AG04450 (cell line): ENCODE measurements at places on chromosomes 1 and 21.

DNA sequence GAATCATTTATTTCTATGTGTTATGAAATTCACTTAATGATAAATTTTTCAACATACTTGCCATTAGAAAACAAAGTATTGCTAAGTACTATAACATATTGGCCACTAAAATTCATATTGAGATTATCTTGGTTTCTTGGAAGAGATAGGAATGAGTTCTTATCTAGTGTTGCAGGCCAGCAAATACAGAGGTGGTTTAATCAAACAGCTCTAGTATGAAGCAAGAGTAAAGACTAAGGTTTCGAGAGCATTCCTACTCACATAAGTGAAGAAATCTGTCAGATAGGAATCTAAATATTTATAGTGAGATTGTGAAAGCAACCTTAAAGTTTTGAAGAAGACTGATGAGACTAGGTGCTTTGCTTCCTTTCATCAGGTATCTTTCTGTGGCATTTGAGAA is 37.9 kb upstream of the FOXE3 start:
- DNase-seq, result no peak

GRCh38 chr1:224759135-224759534 is 143.0 kb downstream of the CNIH3 start:
- DNase-seq, result no peak

GRCh38 chr1:36156329-36157114 is 562 bp downstream of the MAP7D1 start:
- DNase-seq, result no peak

DNA sequence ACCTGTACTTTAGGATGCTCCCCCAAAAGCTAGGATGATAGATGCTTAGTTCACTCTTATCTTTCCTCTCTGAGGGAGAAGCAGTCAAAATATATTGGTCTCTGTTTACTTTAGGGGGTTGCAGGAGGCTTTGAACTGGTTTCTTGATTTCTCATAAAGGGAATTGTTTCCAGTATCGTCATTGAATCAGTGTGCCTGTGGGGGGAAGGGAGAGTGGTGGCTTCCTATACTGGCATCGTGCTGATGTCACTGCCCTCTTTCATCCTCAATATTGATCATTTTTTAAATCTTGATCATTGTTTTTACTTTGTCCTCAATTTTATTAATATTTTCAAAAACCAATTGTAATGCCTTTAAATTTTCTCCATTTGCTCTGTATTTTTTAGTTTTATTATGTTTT is 40.2 kb upstream of the CFHR3 start:
- no peak for DNase-seq

DNA sequence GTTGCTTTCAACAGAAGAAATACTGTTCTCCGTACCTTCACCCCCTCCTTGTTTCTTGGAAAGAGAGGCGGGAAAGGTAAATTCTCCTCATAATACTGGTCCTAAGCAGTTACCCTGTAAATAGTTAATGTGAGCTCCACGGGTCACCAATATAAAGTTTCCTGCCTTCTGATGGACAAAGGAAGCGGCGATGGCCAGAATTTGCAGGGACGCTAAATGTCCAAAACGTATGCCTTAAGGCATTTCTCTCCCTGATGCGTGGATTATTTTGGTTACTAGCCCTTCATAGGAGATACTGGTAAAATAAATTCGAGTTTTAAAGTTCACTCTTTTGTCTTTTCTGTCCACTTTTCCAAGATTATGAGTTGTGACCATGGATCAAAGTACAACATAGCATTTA is 898 bp upstream of the PTGS2 start:
- DNase-seq, result no peak

- no peak for DNase-seq
These were observed 31.9 kb upstream of the PKP1 start for GRCh38 chr1:201251411-201251810.

- DNase-seq, result no peak
These were observed 4.2 kb downstream of the ADAMTS5 start for GRCh38 chr21:26962621-26963181.

GRCh38 chr1:229209816-229210215 is 61.1 kb upstream of the RAB4A start:
- DNase-seq, result peak; percentile 78

- no peak for DNase-seq
These were observed 146.9 kb downstream of the RWDD3 start for GRCh38 chr1:95380909-95381308.

- DNase-seq, result no peak
These were observed 149.6 kb downstream of the CACNA1E start for GRCh38 chr1:181632960-181633359.

DNA sequence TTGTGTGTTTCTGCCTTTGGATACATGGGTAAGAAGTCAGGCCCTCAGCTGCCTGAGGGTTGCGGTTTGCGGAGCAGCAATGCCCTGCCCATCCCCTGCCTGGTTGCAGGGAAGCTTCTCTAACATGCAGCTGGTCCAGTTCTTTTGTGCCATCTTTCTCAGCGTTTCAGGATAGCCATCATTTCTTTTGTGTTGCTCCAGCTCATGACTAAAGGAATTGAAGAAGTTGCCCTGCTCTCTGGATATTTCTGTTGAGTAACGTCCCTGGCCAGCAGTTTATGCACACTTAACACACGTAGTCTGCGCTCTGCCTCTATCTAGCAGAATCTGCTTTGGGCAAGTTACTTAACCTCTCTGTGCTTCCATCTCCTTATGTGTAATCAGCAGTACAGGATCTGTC is 62.1 kb downstream of the DOP1B start:
- DNase-seq, result no peak

GRCh38 chr1:65940126-65940525 is 147.4 kb downstream of the PDE4B start:
- DNase-seq, result no peak

DNA sequence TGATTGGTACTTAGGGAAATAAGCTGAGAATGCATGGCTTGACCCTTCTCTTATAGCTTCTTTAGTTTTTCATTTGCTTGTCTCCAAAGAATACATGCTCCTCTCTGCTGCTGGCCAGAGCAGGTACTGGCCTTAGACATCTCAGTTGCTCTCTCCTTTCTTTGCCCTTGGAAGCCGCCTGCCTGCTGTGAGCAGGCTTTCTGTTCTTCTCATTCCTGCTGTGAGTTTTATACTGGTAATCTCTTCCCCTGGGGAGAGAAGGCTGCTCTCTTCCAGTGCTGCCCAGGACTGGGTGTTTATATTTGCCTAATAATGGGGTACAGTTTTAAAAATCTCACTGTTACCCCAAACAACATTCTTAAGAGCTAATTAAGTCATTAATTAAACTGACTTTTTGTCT is 323.5 kb upstream of the LRRC7 start:
- no peak for DNase-seq

- no peak for DNase-seq
These were observed 15.0 kb downstream of the ZNF124 start for GRCh38 chr1:247156787-247157232.

- DNase-seq, result no peak
These were observed 11.0 kb upstream of the PAQR6 start for GRCh38 chr1:156258859-156259258.

DNA sequence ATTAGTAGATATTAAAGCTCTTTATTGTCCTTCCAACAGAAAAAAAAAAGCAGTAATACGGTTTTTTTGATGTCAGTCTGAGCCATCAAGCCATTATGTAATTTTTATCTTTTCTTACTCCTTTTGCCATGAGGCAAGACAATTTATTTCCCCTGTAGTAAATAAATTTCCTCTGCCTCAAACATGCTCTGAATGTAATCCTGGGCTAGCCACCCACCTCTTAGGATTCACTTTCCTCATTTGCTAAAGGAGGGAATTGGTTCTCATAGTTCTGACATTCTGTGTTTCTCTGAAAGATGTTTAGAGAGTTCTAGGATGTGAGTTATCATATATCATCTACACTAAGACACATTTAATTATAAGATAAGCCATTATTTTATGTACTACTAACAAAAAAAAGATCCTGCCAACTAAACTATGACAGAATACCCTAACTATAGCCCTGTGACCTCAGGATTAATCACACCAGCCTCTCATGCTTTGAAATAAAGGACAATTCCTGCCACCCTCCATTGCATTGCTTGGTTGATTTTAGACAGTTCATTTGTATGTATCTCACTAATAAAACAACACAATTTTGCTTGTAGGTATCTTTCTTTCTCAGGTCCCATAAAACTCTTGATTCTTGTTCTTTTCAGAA is 34.0 kb upstream of the RAP1A start:
- no peak for DNase-seq

- no peak for DNase-seq
These were observed 118.1 kb downstream of the NGF start for GRCh38 chr1:115219927-115220326.

GRCh38 chr1:17857996-17858395 is 102.9 kb downstream of the ACTL8 start:
- DNase-seq, result no peak

GRCh38 chr1:32623775-32624174 is 26.6 kb downstream of the ZBTB8OS start:
- no peak for DNase-seq

DNA sequence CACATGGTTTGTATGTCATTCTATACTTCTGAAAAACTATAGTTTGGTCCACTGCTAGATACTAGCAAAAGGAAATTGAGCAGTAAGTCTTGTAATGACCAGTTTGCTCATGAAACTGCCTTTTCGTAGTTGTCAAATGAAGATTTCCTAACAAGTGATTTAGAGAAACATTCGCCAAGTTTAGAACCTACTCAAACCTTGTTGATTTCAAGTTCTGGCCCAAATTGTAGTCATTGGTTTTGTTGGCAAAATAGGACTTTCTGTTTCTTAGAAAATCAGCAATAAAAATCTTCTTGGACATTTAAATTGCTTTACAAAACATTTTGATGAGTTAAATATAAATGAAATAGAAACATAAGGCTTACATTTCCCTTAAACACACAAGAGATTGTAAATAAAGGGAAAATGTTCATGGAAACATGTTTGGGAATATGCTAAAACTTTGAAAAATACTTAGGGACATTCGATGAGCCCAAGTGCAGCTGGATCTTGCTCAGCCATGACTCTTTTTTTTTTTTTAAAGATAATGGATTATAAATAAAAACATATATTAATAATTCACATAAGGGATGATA is 178.5 kb upstream of the LYPLAL1 start:
- no peak for DNase-seq

DNA sequence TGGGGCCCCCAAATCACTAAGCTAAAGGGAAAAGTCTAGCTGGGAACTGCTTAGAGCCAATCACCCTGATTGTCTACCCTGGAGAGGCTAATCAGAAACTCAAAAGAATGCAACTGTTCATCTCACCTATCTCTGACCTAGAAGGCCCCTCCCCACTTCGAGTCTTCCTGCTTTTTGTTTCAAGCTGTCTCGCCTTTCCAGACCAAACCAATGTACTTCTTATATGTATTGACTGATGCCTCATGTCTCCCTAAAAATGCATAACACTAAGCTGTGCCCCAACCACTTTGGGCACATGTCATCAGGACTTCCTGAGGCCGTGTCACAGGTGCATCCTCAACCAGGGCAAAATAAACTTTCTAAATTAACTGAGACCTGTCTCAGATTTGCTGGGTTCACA is 209.5 kb downstream of the APP start:
- no peak for DNase-seq

DNA sequence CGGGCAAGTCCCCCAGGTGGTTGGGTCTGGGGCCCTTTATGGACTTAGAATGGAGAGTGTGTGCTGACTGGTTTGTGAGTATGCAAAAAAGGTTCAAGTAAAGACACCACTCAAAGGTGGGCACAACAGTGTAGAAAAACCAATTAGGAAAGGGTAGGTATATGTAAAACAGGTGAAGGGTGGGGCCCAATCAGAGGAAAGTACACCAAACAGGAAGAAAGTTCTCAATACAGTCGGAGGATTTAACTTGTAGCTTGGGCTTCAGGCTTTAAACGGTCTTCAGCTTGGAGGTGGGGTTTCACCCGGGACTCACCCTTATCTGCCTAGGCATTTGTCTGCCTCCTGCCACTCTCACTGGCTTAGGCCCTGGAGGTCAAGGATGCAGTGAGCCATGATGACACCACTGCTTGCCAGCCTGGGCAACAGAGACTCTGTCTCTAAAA is 6.8 kb upstream of the PUM1 start:
- DNase-seq, result no peak

DNA sequence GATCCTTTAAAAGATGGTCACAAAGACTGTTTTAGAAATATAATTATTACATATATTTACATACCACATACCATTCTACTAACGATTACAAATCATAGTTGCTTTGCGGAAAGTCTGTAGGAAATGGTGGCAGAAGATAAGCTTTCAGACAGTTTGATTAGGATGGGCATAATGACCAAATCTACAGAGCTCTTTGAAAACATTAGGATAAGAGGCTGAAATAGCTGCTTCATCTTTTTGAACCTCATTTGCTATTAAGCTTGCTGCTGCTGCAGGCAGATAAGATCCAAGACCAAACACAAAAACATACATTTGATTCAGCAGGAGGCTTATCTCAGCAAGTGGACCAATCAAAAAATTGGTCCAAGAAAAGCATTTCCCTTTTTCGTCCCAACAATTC is 47.1 kb downstream of the DDAH1 start:
- DNase-seq, result no peak

- no peak for DNase-seq
These were observed 2.0 kb downstream of the RPL11 start for GRCh38 chr1:23693599-23693998.

DNA sequence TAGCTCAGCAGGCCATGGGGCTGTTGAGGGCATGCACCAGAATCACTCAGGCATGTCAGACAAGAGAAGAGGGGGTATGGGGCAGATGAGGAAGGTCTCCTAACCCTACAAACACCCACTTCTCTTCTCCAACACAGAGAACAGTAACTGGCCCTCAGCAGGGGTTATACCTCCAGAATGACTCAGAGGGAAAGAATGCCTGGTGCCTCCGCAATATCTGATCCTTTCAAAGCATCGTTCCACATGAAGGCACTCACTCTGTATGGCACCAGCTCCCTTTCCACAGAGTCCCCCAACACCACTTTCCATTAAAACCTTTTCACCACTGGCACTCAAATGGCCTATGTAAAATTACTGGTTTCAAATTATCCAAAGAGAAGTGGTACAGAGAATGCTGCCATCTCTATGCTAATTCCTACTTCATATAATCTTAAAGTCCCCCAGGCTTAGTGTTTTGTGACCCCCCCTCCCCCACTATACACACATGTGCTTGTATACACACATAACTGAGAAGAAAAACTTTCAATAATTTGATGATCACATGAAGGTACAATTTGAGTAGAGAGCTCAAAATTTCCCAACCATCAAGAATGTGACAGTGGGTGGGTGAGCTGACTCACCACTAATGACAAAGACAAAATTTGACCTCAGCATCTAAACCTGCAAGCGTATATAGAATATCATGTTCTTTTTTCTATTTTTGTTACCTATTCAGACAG is 91.5 kb downstream of the SIPA1L2 start:
- no peak for DNase-seq

- DNase-seq, result no peak
These were observed 10.9 kb upstream of the EDN2 start for GRCh38 chr1:41495210-41495948.

GRCh38 chr1:79052829-79053449 is 46.4 kb upstream of the ADGRL4 start:
- no peak for DNase-seq

GRCh38 chr1:15700508-15700907 is 16.4 kb downstream of the PLEKHM2 start:
- no peak for DNase-seq

- peak; percentile 63 for DNase-seq
These were observed 22.9 kb downstream of the KCNA10 start for GRCh38 chr1:110495926-110496600.

GRCh38 chr1:32706491-32706890 is 3.9 kb upstream of the SYNC start:
- no peak for DNase-seq
